ENCODE measurements at places on chromosomes 6 and 20.

GRCh38 chr6:67792996-67793395 is 842.1 kb upstream of the ADGRB3 start:
- no peak for DNase-seq

GRCh38 chr20:63043348-63044203 is 36.8 kb upstream of the BHLHE23 start:
- DNase-seq: no peak

DNA sequence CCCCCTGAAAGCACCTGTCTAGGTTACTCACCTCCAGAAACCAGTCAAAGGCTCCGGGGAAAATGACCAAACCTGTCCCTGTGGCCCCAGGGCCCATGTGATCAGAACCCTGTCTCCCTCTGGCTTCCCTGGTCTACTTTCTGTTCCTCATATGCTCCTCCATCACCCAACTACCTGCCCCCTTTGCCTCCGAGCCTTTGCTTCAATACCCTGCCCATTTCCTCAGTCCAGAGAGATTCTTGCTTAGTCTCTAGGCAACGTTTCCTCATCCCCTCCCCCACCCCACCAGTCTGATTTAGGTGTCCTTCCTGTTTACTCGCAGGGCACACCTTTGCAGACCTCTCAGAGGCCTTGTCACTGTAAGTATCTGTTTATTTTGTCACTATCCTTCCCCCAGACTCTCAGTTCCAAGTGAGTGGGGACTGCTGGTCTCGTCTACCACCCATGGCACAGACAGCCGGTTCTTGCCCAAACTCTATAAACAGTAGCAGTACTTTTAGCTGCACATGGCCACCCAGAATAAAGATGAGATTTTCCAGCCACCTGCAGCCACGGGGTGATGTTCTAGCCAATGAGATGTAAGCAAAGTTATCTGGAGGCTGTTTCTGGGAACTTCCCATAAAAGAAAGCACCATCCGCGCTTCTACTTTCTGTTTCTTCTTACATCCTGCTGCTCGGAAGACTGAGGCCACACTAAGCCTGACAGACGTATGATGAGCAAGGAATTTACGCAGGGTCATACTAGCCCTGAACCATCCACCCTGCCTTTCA is 13.3 kb downstream of the ELOVL5 start:
- DNase-seq: peak; percentile 54

GRCh38 chr20:17628101-17628841 is 53.8 kb downstream of the RRBP1 start:
- DNase-seq: no peak

DNA sequence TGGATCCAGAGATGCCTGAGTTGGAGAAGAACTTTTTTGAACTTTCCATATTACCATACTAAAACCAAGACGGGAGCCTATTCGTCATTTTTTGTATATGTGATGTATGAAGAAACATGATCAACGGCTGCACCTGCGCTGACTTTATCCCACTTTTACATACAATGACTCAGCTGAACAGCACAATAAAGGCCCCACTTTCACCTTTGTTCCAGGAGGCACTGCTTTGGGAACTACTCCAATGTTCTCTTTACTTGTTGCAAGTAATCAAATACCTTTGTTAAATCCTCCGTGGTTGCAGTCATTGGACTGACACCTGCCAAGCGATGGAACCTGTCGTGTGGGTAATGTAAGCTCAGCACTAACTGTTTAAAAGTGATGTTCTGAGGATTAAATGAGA is 17.3 kb upstream of the BTN3A2 start:
- DNase-seq: no peak

DNA sequence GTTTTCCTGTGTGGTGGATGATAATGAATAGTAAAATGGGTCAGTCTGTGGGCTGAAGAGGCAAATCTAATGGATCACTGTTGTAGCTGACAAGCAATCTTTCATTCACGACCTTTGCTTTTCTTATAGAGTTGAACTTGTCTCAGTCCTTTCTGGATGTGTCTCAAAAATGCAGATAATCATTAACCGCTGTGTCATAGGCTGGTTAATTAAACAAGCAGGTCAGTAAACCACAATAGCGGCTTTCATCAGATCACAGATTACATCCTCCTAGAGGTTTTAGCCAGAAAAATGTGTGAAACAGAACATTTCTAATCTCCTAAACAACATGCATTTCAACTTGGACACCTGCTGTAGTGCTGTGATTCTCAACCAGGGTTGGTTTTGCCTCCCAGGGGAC is 2.5 kb upstream of the METTL24 start:
- no peak for DNase-seq

GRCh38 chr20:48556956-48557355 is 270.8 kb downstream of the PREX1 start:
- no peak for DNase-seq

GRCh38 chr6:63188828-63189227 is 22.4 kb upstream of the FKBP1C start:
- DNase-seq: no peak

DNA sequence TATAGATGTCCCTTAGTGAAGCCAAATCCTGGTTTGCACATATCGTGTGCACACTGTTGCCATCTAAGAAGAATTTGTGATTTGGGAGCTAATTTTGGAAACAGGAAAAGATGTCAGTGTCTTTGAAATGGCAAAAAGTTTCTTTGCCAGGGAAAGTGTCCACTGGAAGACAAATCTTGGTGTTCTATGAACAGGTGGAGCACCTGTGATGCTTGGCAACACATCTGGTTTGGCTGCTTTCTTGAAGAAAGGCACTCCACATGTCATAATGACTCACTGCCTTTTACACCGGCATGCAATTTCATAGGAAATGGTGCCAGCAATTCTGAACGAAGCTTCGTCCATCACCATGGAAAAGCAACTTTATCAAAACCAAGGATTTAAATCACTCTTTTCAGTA is 1040.0 kb upstream of the MAP3K7 start:
- DNase-seq: no peak

DNA sequence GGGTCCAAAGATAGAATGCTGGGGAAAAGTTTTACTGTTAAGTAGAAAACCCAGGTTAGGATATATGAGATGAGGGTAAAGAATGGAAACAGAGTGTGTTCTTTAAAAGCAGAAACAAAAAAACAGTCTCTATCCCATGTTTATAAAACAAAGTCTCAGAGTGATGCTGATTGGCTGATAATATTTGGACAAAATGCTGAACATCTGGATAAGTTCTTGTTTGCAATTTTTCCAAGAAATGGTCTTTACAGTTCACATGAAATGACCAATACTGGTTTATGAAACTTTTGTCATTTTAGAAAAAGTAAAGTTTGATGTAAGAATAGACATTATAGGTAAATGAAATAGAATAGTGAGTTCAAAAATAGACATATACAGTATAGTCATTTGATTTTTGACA is 96.2 kb upstream of the EYS start:
- no peak for DNase-seq

DNA sequence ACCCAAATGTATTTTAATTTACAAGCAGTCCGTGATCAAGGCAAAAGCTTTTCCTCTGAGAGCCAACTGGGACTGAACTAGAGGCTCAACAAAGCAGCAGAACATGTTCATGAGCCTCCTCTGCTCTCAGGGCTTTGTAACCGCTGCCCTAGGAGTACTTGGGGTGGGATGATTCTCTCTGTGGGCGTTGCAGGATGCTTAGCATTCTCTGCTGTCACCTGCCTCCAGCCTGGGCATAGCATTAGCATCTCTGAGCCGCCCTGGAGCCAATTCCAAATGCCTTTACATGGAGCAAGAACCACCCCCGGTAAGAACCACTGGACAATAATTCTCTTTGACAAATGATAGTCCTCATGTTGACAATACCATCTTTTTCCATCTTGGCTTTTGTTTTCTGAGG is 237.6 kb upstream of the CDH4 start:
- no peak for DNase-seq

DNA sequence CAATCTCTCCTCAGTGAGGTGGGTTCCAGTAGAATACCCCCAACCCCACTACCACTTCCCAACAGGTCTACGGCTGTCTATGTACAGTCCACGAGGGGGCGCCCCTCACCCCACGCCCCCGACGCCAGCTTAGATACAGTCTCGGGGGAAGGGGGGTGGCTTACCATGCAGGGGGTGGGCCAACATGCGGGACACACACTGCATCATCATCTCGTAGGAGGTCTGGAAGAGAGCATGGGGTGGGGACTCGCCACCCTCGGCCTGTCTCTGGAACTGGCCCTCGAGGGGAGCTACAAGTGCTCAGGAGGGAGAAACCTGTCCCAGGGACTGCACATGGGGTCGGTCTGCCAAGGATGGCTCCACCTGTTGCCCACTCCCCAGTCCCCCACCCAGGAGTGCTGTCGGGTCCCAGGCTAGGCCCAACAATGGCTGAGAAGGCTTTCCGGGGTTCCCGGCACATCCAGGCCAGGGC is 8.5 kb downstream of the MTCH1 start:
- DNase-seq: peak; percentile 66

DNA sequence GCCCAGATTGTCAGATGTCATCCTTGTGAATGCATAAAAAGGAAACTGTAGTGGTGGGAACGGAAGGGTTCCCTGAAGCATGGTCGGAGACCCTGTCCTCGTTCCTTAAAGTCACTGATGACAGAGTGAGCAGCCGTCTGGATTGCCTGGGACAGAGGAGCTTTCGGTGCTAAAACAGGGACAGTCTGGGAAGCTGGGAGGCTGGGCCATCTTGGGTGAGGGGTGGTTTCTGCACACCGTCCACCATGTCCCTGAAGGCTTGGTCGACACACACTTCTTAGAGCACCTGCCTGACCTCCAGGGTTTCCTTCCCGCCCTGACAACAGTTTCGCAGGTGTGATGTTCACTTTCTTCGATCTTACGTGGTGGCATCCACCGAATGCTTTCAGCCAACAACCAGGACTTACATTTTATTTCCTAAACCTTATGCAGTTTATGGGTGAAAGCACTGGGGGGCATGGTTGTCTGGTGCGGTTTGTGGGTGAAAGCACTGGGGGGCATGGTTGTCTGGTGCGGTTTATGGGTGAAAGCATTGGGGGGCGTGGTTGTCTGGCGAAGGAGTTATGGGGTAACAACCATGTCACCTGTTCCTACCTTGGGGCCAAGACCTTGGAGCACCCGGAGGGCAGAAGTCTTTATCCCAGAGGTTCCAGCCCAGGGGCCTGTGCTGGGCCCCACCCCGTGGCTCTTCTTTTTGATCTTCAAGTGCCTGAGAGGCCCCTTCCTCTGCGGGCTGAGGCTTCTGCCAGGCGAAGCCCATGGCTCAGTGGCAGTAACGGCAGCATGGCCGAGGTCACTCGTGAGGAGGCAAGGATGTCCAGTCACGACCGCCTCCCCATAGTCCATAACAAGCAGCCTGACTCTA is 81.7 kb upstream of the FRMD1 start:
- DNase-seq: no peak

DNA sequence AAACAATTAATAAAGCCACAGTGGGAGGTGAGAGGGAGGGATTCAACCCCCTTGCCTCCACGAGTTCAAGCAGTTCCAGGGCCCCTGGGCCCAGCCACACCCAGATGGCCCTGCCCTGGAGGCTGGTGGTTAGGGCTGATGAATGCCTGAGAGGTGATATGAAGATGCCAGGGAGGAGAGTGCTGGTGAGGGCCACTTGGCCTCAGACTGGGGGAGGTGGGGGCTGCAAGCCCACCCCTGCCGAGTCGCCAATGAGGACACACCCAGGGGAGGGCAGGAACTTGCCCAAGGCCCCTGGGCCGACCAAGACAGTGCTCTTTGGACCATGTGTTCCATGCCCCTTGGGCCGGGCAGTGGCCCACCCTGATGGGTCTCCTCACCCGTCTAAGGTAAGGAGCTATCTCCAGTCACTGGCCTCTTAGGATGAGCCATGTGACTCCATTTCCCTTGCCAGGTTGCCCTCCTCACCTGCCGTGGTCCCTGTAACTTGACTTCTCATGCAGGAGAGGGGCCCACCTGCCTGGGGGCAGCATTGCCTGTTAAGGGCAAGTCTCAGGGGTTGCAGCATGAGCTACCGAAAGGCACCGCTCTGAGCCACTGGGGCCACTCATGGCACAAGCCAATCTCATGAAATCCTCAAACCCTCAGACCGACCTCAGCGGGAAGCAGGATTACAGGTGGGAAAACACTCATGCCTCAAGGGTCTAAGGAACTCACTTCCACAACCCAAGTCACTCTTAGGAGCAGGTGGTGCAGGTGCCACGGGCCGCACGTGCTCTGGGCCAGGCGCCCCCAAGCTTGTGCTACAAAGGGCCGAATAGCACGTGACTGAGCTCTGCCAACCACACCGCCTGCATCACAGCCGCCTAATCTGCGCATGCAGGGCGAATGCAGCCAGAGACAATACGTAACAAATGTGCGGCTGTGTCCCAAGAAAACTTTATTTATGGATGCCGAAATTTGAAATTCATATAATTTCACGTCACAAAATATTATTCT is 147.4 kb upstream of the MLN start:
- peak; percentile 65 for DNase-seq

GRCh38 chr6:166597711-166598440 is 11.4 kb upstream of the RAMACL start:
- DNase-seq: no peak

GRCh38 chr6:29982097-29982496 is 39.8 kb downstream of the HLA-A start:
- DNase-seq: no peak

DNA sequence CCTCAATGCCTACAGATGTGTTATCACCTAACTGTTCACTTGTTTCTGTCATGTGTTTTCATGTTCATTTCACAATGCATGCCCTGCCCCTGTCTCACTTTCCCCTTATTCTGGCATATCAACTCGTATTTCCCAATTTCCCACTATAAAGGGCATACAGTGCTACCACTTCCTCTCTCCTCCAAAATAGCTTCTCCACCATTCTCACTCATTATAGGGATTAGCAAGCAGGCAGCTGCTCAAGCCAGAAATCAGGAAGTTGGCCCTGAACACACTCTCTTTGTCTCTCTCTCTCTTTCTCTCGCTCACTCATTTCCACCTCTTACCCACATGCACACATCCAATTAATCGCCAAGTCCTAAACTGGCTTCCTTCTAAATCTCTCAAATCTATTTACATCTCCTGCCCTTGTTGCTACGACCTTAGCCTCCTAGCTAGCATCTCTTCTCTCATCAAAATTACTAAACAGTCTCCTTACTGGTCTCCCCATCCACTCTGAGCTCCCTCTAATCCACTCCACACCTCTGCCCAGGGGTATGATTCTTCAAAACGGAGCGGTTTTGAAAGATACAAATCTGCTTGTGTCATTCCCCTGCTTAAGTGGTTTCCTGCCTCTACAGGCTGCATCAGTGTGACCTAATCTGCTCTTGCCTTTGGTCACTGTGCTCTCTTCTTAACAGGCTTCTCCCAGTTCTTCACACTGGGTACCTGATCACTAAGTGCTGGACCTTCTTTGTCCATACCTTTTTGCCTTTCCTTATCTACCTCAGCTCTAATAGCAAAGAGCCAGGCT is 196.2 kb downstream of the BTBD9 start:
- DNase-seq: peak; percentile 23

DNA sequence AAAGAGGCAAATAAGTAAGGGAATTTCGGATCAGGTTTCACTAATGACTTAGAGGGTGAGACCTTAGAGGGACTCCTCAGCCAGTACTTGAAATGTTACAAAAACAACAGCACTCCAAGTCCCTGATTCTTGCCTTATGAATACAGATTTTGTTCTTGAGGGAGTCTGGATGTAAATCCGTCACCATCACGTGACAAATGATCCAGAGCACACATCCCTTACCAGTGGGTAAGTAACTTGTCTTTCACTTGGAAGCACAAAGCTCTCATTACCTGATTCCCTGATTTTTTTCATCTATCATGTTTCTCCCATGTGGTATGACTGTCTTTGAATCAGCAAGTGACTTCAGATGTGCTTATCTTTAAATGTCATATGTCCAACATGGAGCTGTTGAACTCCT is 595.3 kb upstream of the POU3F2 start:
- no peak for DNase-seq

GRCh38 chr6:151288712-151289398 is 49.1 kb downstream of the AKAP12 start:
- no peak for DNase-seq
